Frontal cortex (tissue), 4 donors: ENCODE measurements at places on chromosomes 2 and 18.

- no peak for DNase-seq
Observed at GRCh38 chr2:54422072-54422581, 34.0 kb upstream of the SPTBN1 start.

GRCh38 chr18:933082-933481 lies 28.4 kb downstream of the ADCYAP1 start:
- DNase-seq, result no peak

- DNase-seq, result no peak
Observed at GRCh38 chr2:100643906-100644501, 81.2 kb downstream of the PDCL3 start.

DNA sequence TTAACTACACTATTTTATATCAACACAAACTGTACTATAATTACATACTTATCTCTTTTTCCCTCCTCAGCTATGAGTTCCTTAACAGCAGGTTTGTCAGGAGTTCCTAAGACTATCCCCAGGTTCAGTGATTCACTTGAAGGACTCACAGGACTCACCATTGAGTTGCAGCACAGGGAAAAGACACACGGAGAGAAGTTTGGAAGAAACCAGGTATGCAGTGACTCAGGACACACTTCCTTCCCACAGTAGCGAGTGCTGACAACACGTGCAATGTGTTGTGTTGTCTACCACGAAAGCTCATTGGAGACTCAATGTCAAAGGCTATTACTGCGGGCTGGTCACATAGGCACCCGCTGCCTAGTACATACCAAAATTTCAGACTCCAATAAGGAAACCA lies 32.0 kb downstream of the MGAT4A start:
- DNase-seq, result no peak

DNA sequence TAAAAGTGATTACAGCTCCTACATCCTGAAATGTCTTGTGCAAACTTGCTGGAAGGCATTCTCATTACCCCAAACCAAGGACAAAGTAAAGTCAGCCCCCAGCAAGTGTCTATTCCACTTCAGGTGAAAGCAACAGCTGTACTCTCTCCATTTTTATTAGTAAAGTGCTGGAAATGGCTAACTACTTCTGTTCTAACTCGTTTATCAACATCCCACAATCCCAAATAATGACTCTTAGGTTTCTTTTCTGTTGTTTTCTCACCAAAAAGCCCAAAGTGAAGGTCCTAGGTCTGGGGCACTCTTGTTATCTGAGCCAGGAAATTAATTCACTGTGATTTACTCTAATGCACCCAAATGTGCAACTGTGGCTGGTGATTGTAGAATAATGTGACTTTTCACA lies 105.7 kb downstream of the LRRC30 start:
- DNase-seq, result no peak

- DNase-seq, result no peak
Observed at GRCh38 chr2:16853088-16853487, 187.5 kb upstream of the CYRIA start.

GRCh38 chr2:134127496-134127895 lies 126.4 kb upstream of the MGAT5 start:
- DNase-seq, result no peak

DNA sequence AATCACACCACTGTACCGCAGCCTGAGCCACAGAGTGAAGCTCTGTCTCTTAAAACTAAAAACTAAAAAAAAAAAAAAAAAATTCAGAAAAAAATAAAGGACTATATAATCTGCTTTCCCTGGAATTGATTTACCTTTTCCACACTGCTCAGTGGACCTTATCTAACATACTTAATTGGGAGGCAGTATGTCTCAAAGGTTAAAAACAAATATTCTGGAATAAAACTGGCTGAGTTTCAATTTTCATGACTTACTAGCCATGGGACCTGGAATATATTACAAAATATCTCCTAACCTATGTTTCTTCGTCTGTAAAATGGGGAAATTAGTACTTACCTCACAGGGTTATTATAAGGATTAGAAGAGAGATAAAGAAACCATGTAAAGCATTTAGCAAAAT lies 11.8 kb downstream of the NCKAP1 start:
- no peak for DNase-seq

DNA sequence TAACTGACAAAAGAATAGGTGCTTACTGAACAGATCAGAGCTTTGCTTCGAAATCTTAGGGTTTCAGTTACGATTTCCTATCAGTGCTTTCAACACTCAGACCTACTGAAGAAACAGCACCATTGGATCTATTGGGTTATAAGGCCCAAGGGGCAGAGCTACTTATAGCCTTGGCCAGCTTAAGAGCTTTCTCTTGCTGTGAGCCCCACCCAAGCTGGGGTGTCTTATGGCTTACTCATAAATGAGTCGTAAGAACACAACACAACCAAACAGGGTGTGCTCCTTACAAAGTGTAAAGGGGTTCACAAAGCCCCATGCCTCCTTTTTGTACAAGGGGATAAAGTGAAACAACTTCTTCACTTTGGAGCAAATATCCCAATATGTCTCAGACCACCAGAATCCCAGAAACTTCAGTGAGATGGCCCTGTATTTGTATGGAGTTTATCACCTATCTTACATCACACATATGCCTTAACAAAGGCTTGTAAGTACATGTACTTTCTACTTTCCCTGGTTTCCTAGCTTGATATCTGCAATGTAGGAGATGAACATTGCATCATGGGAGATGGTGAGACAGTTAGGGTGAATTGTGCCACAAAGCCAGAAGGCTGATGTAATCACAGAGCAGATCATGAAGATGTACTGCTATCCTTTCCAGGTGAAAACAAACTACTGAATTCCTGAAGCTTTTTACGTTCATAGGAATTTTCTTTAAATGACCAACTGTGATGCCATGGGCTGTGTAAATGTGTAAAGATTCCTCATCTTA lies 115.5 kb upstream of the GLI2 start:
- DNase-seq, result no peak

GRCh38 chr2:111157798-111158197 lies 37.1 kb downstream of the BCL2L11 start:
- no peak for DNase-seq

DNA sequence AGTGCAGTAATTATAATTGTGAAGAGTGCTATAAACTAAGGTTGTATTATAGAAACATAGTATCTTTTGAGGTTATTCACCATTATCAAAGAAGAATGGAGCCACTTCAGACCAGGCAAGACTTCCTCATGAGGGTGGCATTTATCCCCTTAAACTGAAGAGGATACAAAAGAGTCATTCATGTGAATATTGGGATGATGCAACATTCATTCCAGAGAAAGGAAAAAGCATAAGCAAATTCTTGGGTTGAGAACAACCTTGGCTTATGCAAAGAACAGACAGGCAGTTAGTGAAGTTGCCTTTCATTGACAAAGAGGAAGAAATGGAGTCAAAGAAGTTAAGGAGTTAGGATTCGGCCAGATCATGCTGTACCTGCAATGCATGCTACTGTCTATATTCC lies 682.5 kb downstream of the MBD2 start:
- DNase-seq, result no peak

DNA sequence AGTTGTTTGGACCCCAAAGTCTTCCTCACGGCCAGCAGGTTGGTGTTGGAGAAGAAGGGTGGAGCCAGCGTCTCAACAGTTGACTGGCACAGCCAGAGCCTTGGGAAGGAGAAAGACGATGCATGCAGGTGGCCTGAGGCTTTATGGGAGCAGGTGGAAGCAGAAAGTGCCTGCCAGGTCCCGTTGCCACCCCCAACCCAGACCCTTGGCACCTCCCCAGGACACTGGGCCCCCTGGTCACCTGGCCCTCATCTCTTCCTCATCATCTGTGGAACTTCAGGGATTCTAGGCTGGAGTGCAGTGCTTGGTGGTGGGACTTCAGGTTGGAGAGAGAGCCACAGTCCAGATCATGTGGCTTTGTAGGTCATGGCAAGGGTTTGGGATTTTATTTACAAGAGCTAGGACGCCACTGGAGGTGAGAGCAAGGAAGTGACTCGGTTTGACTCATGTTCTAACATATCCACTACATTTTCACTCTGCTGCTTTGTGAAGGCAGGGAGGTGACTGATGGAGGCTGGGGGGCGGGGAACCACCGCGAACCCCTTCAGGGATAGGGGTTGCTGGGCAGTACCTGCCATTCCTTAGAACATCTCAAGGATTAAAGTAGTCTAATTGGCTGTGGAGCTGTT lies 62.5 kb upstream of the B3GNT7 start:
- no peak for DNase-seq

DNA sequence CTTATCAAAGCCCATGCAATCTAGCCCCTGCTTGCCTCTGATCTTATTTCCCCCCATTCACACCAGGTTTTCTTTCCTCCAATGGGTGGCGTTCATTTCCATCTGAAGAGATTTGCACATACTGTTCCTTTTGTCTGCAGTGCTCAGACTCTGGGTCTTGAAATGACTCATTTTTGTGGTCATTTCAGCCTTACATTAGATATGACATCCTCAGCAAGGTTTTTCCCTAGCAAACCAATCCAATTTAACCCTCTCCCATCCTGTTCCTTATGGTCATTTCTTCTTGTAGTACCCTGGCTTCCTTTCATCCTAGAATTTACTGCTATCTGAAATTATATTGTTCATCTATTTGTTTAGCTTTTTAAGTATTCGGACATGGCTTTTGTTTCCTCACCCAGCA lies 42.5 kb upstream of the SCN1A start:
- DNase-seq, result no peak

DNA sequence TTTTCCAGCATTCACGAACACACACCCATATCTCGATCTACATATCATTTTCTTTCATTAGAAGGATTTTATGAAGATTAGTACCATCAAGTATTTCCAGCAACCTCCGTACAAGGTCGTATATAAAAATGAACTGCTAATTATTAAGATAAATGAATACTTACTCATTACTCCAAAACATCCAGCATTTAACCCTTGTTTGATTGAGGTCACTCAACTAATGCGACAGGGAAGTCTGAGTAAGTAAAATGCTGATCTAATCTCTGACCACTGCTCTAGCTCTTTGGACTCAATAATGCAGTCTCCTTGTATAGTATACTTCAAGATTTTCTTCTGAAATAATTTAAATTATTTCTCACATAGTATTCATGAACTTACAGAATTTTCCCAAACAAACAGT lies 2.0 kb downstream of the ABHD3 start:
- no peak for DNase-seq

- no peak for DNase-seq
Observed at GRCh38 chr18:3663870-3664512, 214.0 kb downstream of the TGIF1 start.

- peak; percentile 67 for DNase-seq
Observed at GRCh38 chr2:217934321-217935131, 68.3 kb downstream of the TNS1 start.

DNA sequence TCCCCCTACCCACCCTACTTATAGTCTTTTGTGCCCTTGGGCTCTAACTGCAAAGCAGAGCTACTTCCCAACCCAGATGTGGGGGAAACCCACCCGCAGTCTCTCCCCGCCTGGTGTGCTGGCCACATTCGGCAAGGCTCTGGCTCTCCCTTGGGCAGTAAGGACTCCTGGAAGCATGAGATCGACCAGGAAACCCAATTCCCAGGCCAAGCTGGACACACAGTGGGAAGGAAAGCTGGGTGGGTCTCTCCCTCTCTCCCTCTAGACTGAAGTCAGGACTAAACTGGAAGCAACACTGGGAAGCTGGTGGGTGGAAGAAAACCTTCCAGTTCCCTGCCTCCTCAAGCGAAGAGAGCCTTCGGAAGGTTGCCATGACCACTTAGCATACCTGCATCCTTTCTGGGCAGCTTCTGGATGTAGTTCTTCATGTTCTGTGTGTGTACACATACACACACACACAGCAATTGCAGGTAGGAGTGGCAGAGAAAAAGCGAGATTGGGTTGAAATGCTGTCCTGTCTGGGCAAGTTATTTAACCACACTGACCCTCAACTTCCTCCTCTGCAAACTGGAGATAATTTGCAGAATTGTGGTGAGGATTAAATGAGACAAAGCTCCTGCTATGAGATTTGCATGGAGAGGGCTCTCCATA lies 33.9 kb downstream of the ZBTB7C start:
- DNase-seq, result no peak

DNA sequence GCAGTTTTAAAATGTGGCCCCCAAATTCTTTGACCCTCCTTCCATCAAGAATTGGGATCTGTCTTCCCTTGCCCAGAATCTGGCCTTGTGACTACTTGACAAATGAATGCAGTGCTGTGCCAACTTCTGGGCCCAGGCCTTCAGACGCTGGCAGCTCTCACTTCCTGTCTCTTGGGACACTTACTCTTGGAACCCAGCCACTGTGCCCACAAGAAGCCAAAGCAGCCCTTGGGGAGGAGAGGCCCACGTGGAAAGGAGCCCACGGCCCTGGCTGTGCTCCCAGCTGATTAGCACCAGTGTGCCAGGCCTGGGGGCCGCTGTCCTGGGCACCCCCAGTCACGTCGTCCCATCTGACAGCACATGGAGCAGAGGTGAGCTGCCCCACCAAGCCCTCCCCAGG lies 56.6 kb downstream of the RPL37A start:
- DNase-seq, result peak; percentile 43

DNA sequence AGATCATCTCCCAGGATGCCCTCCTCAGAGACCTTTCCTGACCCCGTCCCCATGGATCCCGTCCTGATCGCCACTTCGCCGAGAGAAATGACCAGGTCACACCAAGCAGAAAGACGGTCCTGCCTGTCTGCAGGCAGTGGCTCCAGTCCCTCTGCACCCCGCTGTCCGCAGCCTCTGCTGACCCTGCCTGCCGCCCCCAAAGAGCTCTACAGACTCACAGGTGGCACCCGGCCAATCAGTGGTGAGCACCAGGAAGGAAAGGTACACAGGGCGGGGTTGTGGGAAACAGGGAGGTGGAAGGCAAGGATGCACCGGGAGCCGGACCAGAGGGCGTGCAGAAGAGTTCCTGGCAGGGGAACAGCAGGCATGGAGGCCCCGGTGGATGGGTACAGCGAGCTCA lies 94.8 kb downstream of the NDUFA10 start:
- no peak for DNase-seq

DNA sequence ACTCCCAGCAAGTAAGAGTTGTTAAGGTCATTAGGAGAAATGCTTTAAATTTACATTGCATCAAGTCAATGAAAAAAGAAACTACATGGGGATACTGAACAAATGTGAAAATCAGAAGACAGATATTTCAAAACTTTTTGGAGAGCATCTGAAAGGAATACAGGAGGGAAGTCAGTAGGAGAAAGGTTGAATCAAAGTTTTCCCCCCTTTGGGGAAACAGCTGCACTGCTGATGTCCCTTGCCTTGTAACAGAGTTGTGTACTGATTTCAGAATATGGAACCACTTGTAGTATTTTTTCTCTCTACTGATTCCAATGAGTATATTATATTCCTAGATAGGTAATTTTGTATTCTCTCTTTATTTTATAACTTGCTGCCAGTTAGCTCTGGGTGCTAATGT lies 592.5 kb upstream of the ZEB2 start:
- DNase-seq, result no peak

DNA sequence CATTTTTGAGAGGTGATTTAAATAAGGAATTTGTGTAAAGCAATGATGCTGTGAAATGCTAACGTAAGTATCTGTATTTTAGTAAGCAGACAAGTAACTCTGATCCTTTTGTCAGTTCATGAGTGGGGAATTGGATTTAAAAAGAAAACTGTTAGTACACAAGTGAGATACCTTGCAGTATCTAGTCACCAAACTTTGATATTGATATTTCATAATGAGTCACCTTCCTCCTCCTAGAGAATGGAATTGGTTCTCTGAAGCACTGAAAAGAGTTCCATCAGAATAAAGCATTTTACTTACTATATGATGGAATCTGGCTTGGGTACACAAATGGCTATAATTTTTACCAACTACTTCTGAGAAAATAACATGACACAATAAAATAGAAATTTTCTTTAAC lies 232.2 kb downstream of the ZNF804A start:
- no peak for DNase-seq
